ENCODE measurements at places on chromosomes 2 and 18.

DNA sequence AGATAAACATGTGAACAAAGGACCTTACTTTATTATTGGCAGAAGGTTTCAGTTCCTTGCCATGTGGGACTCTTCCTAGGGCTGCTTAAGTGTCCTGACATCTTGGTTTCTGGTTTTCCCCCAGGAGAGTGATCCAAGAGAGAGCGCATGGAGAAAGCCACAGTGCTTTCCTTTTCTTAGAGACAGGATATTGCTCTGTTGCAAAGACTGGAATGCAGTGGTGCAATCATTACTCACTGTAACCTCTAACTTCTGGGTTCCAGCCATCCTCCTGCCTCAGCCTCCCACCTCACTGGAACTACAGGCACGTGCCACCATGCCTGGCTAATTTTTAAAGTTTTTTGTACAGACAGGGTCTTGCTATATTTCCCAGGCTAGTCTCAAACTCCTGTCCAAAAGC lies 38.1 kb upstream of the TCF7L1 start:
- no peak for DNase-seq

DNA sequence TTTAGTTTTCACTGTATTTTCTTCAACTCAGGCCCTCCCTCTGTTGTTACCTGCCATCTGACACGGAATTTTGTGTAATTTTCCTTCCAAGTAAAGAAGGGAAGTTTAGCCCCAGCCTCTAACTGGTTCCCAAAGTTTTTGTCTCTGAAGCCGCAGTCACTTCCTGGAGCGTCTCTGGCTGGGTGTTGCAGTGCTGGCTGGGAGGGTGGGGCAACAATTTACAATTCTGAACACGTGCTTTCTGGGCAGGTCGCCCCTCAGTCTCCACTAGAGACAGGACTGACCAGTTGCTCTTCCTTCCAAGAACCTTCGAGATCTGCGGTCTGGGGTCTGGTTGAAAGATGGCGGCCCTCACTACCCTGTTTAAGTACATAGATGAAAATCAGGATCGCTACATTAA lies 3.5 kb downstream of the CNDP2 start:
- DNase-seq = no peak

DNA sequence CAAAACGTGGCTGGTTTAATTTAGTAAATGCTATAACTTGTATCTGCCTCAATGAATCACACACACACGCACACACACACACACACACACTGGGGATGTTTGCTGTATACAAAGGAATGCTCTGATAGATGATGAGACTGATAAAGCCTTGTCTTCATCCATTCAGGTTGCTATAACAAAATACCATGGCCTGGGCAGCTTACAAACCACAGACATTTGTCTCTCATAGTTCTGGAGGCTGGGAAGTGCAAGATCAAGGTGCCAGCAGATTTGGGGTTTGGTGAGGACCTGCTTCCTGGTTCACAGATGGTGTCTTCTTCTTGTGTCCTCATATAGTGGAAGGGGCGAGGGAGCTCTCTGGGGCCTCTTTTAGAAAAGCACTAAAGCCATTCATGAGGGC lies 149.5 kb upstream of the HDAC4 start:
- no peak for DNase-seq

GRCh38 chr2:221308507-221309066 lies 263.5 kb downstream of the EPHA4 start:
- no peak for DNase-seq

DNA sequence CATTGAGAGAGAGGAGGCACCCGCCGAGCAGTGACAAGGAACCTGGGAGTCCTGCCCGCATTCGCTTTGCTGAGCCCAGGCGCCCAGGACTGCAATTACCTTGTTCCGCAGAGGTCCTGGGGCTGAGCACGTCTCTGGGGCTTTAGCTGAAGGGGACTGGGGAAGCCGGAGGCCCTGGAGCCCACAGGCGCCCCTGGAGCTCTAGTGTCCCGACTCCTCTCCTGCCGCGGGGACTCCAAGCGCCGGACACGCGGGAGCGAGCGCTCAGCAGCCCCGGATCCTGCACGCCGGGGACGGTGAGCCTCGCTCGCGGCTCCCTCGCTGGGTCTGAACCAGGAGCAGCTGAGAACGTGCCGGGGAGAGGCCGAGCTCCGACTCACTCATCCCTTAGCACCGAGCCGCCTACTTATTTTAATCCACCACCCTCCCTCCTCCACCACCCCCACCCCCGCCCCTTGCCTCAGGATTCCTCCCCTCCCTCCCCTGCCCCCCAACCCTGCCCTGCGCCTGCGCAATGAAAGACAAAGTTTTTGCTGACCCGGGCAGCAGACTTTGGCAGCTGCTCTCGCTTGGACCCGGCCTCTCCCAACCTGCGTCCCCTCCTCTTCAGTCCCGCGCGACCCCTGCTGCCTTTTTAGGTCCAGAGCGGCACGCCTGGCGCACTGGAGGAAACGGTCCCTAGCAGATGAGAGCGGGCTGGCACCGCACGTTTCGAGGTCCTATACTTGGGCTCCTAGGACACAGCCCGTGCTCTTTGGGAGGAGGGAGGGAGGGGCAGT lies at the start of gene OSR1:
OSR1 (minus strand) TSS at position 382 of the 779 bp plus-strand sequence. CDS start 4,818 bp downstream, outside the sequence.
- DNase-seq = no peak

DNA sequence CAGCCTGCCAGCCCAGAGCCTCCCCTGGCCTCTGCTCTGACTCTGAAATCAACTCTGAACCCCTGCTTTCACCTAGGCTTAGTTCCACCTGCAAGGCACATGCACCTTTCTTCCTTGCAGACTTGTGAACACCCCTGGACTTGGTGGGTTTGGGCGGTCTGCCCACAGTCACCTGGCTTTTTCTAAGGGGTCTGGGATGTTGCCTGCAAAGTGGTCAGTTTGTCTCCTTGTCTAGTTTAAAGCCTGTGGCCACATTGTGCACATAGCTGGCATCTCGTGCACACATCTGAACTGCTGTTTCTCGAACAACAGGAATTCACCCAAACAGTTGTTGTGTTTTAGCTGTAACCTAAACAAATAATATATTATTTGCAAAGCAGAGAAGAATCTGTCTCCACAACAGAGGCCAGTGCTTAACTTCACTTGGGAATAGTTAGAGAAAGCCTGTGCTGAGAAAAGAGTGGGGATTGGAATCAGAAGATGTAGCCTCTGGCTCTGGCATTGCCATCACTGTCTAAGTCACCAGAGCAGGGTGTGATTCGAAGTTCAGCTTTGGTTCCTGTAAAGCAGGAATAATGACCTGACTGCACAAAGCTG lies 108.5 kb downstream of the TMEM18 start:
- DNase-seq = no peak

DNA sequence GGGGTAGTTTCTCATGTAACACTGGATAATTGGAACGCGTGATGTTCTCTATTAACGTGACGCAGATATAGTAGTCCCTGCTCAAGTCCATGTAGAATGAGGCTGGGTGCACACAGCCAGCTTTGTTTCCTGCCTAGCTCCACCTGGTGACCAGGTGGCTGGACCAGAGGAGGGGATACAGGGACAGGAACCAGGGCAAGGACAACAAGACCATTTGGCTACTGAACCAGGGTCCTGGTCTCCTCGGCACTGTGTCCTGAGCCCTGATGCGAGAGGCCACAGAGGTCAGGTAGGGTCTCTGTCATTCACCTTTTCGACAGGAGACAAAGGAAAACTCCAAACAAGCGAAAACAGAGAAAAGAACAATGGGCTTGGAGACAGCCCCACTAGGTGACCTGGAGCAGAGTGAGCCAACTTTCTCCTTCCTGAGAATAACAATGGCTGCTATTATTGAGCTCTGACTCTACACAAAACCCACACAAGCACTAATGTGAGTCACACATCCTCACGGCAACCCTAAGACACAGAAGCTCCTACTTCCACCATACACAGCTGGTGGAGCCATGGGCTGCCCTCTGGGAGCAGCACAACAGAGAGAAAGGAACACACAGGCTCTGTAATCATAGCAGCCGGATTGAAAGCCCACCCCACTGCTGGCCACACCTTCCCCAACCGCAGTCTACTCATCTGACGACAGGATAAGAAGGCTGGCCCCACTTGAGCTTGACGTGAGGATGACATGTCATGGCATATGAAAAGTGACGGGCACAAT lies 67.3 kb upstream of the TEX51 start:
- no peak for DNase-seq

- no peak for DNase-seq
Measured at GRCh38 chr2:72361521-72361920, 213.9 kb upstream of the CYP26B1 start.

GRCh38 chr2:105873721-105874120 lies 129.0 kb downstream of the NCK2 start:
- peak; percentile 13 for DNase-seq

GRCh38 chr2:238081150-238081549 lies 19.0 kb upstream of the ESPNL start:
- no peak for DNase-seq

- DNase-seq = no peak
Measured at GRCh38 chr2:210128961-210129360, 42.2 kb downstream of the KANSL1L start.

GRCh38 chr2:205972113-205972512 lies 113.9 kb downstream of the INO80D start:
- no peak for DNase-seq

GRCh38 chr2:213320604-213321003 lies 36.3 kb downstream of the SPAG16 start:
- no peak for DNase-seq

GRCh38 chr2:84493514-84493913 lies 22.8 kb upstream of the DNAH6 start:
- no peak for DNase-seq

GRCh38 chr2:23809150-23809549 lies 117.8 kb downstream of the ATAD2B start:
- DNase-seq = no peak

GRCh38 chr2:27296481-27296880 lies 11.8 kb downstream of the UCN start:
- no peak for DNase-seq

DNA sequence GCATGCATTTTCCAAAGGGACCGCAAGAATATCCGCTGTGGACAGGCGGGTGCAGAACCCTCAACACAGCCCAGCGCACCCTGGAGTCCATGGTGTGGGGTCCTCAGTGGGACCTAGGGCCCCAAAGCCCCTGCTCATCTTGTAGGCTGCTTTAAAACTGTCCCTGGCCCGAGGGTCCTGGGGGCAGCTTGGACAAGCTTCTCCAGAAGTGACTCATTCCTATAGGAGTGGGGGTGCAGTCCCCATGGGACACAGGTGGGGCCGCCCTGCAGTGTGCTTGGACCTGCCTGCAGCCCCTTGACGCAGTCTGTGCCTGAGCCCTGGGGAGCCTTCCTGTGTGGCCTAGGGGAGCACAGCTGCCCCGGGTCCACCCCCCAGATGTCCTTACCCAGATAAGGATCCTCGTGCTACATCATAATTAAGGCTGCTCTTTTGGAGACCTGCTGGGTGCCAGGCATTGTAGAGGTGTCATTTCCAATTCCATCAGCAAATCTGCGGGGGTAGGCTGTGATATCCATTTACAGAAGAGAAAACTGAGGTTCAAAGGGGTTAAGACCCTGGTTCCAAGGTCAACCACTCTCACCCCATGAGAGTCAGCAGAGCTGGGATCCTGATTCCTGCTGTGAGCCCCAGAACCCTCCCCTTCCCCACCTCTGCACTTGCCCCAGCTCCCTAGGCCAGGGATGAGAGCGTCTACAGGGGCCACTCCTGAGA lies 1.7 kb upstream of the HS6ST1 start:
- DNase-seq = no peak

GRCh38 chr2:9478526-9478925 lies 4.2 kb downstream of the IAH1 start:
- DNase-seq = no peak

GRCh38 chr2:85949280-85949679 lies 60.5 kb upstream of the ST3GAL5 start:
- DNase-seq = no peak

GRCh38 chr18:11496526-11497172 lies 112.7 kb upstream of the SLC35G4 start:
- no peak for DNase-seq

- no peak for DNase-seq
Measured at GRCh38 chr2:233674995-233675394, 3.3 kb downstream of the UGT1A9 start.

GRCh38 chr2:225276207-225276606 lies 123.3 kb upstream of the NYAP2 start:
- no peak for DNase-seq

DNA sequence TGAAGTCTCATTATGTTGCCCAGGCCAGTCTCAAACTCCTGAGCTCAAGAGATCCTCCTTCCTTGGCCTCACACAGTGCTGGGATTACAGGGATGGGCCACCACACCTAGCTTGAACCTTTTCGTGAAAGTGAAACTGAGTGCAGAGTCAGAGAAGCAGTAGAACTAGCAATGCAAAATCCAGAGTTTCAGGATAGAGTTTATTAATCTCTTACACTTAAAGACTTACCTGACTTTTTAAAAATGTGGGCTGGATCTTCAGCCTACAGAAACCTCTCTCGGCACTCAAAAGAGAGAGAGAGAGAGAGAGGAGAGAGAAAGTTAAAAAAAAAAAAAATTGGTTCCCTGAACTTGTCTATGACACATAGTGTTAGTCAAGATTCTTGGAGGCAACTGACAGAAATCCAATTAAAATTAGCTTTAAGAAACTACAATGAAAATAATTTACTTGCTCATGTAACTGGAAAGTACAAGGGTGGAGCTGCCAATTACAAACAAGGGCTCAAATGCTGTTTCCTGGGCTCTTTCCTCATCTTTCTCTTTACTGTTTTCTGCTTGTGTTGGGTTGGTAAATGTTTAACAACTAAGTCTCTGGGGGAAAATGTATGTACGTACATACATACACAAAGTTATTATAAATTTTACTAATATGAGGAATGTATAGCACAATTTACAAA lies 98.1 kb upstream of the CERS6 start:
- no peak for DNase-seq

DNA sequence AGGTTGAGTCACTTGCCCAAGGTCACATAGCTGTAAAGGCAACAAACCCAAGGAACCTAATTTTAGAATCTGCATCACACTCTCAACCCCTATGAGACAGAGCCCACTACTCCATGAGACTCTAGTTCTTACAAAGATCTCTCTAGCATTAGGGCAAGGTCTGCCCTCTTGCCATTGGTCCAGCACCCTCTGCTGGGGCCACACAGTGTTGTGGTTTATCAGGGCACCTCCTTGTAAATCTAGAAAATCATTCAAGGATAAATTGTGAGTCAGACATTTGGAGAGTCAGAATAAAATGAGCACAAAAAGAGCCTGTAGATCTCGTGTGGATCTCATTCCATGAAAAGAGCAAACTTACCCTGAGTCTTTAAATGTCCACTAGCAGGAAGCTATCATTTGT lies 91.2 kb downstream of the SLC8A1 start:
- no peak for DNase-seq

DNA sequence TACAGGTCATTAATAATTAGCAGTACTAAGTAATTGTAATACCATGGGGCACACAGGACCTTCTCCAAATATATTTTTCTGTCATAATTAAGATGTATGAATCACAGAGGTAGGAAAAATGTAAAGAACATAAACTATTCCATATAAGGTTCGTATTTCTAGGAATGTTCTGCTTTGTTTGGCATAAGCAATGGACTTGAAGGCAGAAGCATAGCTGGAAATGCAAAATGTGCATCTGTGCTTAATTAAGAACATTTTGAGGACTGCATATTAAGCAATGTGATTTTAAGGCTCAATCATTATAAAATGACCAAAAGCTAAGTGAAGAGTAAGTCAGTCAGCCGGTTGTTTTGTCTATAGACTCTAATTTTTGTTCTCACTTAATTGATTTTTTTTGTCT lies 123.2 kb downstream of the RBM43 start:
- DNase-seq = no peak

Data from brain pericyte (primary cell).